ENCODE measurements at places on chromosomes 5 and 9.

- no peak for DNase-seq
These were observed 41.0 kb downstream of the FGD3 start for GRCh38 chr9:92988215-92988768.

DNA sequence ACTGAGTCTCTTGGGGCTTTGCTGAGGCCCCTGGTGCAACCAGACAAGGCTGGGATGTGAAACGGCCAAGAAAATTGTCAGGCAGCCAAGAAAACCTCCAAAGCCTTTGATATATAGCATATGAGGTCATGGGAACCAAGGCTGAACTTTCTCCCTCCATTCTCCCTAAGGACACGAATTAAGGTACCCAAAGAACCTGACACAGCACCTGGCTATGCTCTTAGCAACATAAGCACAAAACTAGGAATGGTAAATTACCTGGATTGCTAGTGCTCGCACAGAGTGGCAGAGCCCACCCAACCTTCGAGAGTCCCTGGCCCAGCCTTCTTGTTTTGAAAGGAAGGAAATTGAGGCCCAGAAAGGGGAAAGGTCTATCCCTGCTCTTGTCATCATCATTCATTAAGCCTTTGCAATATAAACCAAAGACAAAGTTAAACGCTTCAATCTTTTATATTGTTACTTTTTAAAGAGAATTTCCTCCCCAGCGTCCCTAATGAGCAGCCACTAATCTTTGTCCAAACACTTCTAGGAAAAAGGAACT, 220.0 kb upstream of the NR4A3 start:
- no peak for DNase-seq

DNA sequence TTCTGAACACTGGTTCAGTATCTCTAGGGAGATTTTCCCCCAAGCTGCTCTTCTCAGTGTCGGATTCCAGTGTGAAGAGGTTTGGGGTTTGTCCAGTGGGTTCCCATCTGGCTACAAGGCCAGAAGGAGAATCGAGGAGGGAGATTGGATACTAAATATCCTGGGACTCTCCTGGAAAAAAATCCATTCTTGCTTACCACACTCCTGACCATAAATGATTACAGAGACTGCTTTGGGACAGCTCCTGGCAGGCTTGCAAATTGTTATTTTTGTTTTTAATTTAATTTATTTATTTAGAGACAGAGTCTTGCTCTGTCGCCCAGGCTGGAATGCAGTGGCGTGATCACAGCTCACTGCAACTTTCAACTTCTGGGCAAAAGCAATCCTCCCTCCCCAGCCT, 4.7 kb upstream of the SUSD1 start:
- peak; percentile 22 for DNase-seq

- DNase-seq, result peak; percentile 8
These were observed 51.3 kb downstream of the RASEF start for GRCh38 chr9:83011611-83012010.

DNA sequence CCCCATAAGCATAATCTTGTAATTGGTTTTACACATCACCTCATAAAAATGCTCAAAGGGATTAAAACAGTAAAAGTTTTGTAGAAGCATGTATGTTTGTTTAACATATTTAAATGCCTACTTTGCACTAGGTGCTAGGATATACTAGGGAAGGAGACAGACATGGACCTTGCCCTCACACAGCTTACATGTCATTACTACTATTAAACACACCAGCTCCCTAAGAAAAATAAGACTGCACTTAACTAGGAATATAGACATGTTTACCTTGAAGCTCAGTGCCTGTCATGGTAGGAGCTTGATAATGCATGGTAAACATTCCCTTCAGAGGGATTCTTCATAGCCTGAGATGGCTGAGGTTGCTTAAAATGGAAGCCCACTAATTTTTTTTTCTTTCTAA, 6.2 kb downstream of the SHLD3 start:
- no peak for DNase-seq

DNA sequence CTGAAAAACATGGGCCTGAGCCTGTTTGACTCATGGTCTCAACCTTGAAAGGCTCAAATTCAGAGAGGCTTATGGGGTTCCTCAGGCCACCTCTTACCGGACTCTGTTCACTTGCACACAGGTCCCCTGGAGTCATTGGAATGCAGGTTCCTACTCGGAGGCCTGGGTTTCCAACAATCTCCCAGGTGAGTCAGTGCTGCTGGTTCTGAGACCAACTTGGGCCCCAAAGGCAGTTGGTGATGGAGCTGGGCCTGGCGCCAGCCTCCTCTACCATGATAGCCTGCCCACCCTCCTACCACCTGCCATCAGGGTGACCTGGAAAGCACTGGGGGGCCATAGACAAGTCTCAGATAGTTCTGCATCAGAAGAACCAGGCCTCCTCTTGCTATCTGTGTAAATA, 188.4 kb downstream of the RGS3 start:
- no peak for DNase-seq

DNA sequence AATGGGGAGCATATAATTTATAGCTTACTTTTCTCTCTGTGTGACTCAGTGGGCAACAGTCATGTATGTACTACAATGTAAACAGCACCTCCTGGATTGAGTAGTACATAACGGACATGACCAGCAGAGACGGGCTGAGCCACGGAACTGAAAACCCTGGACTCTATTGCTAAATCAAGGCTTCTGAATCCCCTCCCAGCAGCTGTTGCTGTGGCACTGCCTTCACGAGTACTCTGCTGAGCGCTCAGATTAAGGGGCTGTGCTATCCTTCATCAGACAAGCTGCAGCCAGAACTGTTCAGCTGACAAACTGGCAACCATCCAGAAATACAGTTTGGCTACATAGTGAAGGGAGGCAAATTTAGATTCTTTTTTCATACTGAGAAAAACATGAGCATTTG, 131.3 kb upstream of the CCDC180 start:
- no peak for DNase-seq

GRCh38 chr9:108444400-108445358, 411.1 kb downstream of the ACTL7B start:
- DNase-seq, result peak; percentile 66

- no peak for DNase-seq
These were observed 20.7 kb downstream of the FAXDC2 start for GRCh38 chr5:154829589-154830218.

DNA sequence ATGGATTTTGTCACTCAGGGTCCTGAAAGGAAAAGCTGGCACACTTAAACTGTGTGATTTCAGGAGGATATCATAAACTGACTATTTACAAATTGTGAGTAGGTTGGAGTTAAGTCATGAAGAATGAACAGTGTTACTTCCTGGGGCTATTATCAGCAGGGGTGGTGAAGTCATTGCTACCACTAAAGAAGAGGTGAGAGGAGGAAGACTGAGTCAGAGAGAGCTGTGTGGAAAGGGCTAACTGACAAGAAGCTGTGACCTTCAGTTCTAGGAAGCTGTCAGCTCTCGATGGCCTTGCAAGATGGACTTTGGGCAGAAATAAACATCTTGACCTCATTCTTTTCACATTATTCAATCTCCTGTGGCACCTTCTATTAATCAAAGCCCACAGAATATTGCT, 72.3 kb upstream of the STARD4 start:
- DNase-seq, result peak; percentile 23

DNA sequence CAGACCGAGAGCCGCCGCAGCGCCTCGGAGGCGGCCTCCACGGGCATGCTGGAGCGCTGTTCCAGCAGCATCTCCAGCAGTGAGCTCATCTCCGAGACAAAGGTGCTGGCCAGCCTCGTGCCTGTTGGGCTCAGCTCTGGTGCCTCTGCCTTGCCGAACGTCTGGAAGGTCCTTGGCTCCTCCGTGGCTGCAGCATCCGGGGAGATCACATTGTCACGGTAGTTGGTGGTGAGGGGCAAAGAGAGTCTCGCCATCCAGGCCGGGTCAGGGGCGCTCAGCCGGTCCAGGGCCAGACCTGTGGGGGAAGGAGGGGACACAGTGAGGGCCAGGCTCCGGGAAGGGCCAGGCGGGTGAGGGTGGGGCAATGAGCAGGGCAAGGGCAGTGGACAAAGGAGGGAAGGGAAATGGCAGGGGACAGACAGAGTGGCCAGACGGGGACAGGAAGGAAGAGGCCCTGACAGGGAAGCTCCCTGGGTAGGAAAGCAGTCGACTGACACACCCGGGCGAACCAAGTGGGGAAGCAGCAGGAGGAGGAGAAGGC, 12.4 kb downstream of the PCDH12 start:
- DNase-seq, result no peak

- no peak for DNase-seq
These were observed 9.8 kb downstream of the POLR1E start for GRCh38 chr9:37495571-37495970.

DNA sequence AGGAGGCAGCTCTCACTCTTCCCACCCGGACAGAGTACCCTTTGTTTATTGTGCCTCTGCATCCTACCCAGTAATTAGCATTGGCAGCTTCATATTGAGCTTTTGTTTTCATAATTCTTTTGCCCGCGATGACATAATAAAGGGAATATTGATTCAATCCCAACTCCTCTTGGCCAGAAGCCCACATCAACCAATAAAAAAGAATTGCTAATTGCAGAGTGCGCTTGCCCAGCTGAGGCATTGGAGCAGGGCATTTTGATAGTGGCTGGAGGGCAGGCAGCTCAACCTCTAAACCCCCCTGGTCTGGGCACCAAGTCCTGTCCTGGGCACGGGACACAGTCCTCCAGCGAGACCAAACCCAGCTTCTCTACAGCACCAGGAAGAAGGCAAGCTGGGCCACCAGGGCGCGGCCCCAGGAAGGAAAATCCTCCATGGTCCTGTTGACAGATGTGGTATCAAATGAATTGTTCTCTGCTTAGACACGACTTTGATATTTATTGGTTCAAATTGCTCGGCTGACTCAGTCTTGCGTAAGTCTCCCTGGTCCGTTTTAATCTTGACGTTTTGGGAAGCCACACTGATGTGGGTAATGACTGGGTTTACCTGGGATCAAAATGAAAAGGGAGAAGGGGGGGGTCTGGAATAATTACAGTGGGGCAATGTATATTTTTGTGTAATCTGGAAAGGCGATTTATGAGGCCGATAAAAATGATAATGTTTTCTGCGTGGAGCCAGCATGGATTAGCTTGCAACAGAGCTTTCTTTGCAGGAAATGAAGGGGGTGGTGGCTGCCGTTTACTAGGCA, 220.7 kb upstream of the MSX2 start:
- DNase-seq, result peak; percentile 74

- no peak for DNase-seq
These were observed 39.2 kb downstream of the ADAMTS19 start for GRCh38 chr5:129499208-129499852.

- DNase-seq, result no peak
These were observed 7.3 kb downstream of the CEP72 start for GRCh38 chr5:619444-619843.

DNA sequence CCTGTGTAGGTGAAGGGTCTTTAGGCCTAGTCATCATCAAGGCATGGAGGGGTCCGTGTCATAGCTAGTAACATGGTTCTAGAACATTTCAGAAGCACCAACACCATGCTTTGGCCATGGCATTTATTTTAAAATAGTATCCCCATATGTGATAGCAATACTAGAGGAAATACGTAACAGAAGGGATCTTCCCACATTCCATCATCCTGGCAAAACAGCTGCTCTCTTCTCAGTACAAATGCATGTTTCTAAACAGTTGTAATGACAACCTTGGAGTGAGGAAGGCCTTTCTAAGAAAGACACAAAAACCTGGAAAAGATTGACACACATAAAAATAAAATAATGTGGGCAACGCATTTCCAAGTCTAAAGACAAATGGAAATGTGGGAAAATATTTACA, 97.6 kb downstream of the GADD45G start:
- no peak for DNase-seq

DNA sequence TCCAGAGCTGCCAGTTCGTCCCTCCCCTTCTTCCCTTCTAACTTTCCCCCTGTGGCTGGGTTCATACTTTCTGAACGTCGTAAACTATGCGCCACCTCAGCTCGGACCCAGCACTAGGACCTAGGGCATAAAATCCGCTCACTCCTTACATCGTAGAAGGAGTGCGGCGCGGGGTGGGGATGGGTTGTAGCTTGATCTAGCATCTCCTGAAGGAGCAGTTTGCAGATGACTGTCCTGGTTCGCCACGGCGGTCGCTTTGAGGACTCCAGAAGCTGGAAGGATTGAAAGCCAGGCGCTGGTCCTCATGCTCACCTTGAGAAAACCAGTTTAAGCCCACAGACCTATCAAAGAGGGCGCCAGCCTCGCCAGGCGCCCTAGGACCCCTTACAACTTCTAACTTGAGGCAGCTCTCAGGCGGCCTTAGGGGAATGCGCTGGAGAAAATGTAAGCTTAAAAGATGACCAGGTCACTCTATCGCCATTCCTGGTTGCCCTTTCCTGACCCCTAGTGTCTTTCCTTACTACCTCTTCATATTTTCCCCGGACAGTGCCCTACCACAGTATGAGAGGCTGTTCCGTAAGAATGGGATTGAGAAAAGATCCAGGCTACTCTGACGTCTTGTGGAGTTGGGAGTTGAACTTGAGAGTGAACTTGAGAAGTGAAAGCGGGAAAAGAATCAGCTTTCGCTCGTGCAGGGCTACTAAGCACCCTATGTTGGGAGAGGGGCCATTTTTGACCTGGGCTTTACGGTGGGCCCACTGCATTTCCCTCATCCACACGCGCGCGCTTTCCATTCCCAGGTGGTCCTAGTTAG, 2.8 kb downstream of the RORB start:
- DNase-seq, result peak; percentile 5

GRCh38 chr5:160439205-160439600, 17.5 kb downstream of the PTTG1 start:
- DNase-seq, result peak; percentile 82

- DNase-seq, result no peak
These were observed 29.1 kb downstream of the ADAMTS2 start for GRCh38 chr5:179316111-179316551.

GRCh38 chr5:38467353-38468040, 88.9 kb downstream of the LIFR start:
- no peak for DNase-seq

DNA sequence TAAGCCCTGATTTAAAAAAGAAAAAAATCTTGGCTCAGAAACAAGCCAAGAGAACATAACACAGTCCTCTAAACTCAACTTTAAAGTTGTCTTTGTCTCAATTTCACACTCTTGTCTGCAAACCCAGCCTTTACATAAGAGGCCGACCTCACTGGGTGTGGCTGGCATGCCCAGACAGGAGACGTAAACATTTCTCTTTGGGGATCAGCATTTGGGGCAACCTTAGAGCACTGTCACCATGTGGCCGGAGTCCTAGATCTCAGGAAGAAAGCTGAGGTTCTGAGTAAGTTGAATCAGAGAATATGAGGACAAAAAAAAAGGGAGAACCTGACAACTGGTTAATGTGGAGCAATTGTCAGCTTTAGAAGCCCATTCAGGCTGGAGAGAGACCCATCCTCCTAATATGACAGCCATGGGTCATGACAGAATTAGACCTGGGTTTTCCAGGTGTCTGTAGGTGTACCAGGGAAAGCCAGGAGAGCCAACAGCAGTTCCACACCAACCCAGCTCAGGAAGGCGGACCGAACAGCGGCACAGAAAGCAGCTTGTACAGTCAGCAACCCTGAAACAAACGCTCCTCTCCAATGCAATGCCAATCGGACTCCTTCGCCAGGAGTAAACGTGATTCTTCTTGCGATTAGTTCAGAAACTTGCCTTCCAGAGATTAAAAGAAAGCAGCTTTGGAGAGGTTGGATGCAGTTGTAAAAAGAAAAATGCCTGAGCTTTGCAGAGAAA, 97.9 kb upstream of the MAP3K1 start:
- no peak for DNase-seq

GRCh38 chr5:32625106-32625505, 39.7 kb downstream of the SUB1 start:
- no peak for DNase-seq
